ENCODE measurements at places on chromosomes 13 and 19.

DNA sequence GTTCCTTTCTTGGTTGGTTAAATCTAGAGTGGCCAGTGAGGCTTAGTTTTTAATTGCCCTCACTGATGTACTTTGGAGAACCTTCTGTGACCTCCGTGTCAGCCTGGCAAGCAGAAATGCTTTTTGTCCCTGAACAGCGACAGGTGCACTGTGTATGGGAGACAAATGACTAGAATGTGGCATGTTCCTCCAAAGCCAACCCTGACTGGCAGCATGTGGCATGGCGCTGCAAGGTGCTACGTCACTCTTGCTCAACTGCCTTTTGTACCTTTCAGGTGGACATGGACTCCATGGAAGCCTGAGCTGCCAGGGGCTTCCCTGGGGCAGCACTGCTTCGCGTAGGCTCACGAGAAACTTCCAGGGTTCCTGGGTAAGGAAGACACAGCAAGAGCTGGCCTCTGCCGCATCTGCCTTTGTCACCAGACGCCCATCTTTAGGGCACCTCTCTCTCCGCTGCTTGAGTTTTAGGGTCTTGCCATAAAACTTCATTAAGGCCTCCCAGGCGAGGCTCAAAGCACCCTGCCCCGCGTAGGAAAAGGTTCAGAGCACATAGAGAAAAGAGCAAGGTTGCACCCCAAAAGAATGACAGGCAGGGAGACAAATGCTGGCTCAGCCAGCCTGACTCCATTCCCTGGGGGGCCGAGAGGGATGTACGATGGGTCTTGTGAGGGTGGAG lies 167.1 kb upstream of the SOX1 start:
- DNase-seq, result no peak

DNA sequence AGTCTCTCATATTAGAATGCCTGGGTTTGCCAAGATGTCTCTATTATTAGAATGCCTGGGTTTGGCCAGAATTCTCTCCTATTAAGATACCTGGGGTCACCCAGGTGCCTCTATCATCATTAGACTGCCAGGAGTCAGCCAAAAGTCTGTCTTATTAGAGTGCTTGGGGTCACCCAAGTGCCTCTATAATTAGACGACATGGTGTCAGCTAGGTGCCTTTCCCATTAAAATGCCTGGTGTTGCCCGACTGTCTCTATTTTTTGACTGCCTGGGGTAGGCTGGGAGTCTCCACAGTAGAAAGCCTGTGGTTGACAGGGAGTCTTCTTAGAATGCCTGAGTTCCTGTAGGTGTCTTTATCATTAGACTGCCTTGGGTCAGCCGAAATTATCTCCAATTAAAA lies 1536.6 kb downstream of the UQCRFS1 start:
- DNase-seq, result no peak

DNA sequence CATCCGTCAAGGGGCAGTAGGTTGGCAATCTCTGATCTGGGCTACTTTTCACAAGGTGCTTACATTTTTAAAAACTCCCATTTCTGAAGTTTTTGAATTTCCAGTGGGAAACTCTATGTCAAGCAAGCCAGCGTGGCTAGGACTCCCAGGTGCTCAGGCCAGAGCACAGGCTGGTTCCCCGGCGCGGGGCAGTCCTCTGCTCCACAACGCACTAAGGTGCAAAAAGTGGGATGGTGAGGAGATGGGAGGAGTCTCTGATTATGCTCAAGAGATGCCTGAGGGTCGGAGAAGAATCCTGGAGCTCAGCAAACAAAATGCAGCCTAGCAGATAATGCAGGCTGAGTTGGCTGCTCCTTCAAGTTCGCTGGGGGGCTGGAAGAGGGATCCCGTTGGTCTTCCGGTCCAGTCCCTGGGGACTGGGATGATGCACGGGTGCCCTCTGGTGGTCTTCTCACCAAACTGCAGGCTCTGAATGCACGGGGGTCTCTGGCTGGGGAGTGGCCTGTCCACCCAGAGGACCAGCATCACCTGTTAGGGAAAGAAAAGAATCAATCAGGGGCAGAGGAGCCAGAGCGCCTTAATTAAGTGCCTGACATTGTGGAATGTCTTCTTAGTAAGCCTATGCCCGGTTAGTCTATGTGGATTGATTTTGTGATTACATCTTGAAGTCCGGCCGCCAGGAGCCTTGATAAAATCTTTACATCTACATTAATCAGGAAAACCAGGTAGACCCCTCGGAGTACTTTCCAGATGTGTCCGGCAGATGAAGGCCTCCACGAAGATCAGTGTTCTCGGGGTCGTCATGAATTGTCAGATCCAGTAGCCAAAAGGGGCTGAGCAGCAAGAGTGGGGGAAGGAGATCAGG lies 244.4 kb upstream of the MAB21L1 start:
- DNase-seq, result no peak

- DNase-seq, result no peak
Measured at GRCh38 chr19:53511933-53512374, 26.0 kb upstream of the ZNF331 start.

DNA sequence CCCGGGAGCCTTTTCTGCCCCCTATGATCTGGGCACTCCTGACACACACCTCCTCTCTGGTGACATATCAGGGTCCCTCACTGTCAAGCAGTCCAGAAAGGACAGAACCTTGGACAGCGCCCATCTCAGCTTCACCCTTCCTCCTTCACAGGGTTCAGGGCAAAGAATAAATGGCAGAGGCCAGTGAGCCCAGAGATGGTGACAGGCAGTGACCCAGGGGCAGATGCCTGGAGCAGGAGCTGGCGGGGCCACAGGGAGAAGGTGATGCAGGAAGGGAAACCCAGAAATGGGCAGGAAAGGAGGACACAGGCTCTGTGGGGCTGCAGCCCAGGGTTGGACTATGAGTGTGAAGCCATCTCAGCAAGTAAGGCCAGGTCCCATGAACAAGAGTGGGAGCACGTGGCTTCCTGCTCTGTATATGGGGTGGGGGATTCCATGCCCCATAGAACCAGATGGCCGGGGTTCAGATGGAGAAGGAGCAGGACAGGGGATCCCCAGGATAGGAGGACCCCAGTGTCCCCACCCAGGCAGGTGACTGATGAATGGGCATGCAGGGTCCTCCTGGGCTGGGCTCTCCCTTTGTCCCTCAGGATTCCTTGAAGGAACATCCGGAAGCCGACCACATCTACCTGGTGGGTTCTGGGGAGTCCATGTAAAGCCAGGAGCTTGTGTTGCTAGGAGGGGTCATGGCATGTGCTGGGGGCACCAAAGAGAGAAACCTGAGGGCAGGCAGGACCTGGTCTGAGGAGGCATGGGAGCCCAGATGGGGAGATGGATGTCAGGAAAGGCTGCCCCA lies 8.5 kb upstream of the CEACAM7 start:
- no peak for DNase-seq

- DNase-seq, result no peak
Measured at GRCh38 chr13:65929436-65929835, 1300.7 kb downstream of the PCDH9 start.

DNA sequence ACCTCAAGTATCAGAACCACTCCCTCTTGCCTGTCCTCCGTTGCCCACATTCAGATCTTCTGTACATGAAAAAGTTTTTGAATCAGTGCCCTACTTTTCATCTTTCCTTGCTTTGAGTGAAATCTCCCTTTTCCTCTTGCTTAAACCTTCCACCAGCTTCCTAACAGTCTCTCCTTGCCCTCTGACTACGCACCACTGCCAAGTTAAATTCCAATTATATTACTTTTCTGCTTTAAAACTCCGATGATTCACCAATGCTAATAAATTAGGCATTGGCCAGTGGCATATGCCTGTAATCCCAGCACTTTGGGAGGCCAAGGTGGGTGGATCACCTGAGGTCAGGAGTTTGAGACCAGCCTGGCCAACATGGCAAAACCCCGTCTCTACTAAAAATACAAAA lies 30.7 kb upstream of the RFXAP start:
- DNase-seq, result peak; percentile 20

GRCh38 chr13:37596805-37597204 lies 1.8 kb downstream of the POSTN start:
- no peak for DNase-seq

- no peak for DNase-seq
Measured at GRCh38 chr13:24063281-24063877, 97.1 kb upstream of the SPATA13 start.

GRCh38 chr13:50708461-50708860 lies 135.0 kb downstream of the DLEU7 start:
- no peak for DNase-seq

DNA sequence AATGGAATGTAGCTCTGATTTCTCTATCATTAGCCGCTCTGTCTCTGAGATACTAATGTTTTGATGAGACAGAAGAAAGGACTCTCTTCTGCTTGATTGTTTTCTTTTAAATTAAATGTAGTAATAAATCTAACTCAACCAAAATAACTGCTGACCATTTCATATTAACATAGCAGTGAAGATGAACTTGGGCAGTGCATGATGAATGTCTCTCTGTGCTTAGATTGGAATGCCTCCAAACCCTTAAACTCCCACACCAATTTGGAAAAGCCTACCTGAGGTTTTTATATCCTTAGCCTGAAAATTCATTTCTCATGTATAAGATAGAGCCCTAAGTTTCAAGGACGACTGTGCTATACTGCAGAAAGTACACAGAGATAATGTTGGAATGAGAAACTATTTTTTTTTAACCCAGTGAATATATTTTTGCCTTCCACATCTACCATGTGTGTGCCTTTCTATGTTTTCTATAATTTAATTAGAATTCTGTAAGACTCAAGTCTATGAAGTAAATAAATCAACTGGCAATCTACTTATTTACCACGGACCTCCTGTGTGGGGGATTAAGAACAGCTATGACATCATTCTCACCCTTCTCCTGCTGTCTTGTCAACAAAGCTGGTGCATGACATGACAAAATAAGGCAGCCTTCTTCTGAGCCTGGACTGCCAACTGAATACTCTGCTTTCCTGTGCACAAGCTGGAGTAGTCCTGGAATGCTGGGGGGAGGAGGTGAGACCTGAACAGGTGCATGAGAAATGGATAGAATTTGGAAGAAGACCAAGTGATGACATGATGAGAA lies 155.5 kb downstream of the FGF9 start:
- DNase-seq, result no peak

DNA sequence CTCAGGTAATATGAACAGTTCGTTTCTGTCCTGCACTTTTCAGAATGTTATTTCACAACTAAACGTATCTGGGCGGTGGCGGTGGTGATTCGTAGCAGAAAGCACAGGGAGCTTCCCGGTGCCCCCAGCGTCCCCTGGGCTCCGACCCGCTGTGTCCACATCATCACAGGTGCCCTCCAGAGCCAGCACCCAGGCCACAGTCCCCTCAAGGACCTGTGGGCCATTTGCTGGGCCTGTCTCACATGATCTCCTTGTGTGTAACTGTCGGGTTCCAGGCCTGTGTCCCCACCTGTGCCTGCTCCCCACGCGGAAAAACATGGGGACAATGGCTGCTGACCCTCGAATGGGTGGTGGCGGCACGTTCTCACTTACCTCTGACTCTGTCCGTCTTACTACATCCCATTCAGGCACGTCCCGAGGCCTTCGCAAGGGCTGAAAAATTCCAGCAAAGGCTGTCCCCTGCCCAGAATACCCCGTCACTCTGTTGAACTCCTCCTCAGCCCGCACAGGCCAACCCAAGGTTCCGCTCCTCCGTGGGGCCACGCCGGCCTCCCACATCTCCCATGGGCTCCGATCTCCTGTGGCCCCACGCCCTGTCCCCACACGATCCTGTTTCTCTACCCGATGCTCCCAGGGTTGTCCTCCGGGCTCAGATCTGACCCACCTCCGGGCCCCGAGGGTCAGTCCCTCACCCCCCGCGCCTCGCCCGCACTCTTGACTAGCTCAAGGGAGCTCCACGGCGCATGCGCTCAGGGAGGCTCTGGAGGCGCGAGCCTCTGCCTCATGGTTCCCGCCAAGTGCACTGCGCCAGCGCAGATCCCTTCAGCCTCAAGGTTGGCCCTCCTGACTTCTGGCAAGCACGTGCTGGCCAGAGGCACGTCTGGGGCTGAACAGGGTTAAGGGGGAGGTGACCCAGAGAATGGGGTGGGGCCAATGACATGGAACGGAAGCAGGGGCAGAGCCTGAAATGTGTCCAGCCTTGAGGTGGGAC lies 21.2 kb downstream of the DEDD2 start:
- DNase-seq, result no peak

DNA sequence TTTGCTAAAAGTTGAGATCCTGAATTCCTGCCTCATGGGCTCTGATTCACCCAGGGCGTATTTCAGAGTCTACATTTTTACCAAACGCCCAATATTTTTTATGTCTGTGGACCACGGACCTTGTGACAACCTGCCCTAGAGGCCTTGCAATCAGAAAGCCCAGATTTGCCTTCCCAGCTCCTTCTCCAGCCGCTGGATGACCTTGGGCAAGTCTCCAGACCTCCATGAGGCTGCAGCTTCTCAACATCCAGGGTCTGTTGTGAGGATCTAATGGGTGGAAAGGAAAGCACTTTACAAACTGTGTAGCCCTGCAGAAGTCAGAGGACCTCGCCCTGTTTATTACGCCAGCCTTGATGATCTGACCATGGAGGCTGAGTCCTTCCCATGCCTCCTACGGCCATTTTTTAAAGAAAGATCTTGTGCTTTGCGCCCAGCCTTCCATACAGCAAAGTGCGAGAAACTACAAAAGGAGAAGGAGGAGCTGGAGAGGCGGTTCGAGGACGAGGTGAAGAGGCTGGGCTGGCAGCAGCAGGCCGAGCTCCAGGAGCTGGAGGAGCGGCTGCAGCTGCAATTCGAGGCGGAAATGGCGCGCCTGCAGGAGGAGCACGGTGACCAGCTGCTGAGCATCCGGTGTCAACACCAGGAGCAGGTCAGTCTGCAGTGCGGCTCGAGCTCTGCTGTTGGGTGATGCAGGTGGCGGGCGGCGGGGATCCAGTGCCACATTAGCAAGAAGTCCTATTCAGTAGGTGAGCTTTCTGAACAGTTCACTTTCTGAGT lies 115.6 kb downstream of the SLC7A1 start:
- no peak for DNase-seq

DNA sequence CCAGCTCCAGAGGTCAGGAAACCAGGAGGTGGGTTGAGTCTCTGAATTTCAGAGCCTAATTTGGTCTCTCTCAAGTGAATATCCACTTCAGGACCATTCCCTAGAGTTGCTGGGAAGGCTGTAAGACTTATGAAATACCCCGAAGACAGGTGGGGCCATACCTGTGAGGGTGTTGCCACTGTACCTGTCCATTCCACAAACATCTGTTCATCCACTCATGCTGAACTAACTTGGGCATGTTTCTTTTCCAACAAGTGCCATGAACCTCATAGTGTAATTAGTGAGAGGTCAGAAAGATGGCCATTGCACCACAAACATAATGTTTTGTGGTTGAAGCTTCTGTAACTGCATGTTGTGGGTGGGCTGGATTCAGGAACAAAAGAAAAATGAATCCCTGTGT lies 7.8 kb downstream of the ILF3 start:
- no peak for DNase-seq
